ENCODE measurements at places on chromosomes 6 and 20.

DNA sequence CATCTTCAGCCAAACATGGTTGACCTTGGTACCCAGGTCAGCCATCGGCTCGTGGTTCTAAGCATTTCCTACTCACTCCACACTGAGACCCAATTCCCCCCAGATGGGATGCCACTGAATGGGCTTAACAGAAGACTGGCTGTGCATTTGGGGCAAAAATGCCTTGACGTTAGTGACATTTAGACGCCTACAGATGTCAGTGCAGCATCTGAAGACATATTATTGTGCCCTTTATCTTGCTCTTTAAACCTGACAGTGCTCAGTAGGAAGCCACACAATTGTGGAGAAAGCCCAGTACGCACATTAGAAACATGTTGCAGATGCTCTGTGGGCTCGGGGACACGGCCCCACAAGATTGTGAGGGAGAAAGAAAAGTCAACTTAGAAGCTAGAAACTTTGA is 414.7 kb downstream of the PTPRT start:
- no peak for DNase-seq

GRCh38 chr20:47227576-47227975 is 128.9 kb downstream of the ZMYND8 start:
- DNase-seq: no peak

GRCh38 chr6:160391419-160392116 is 43.4 kb downstream of the SLC22A3 start:
- DNase-seq: no peak

DNA sequence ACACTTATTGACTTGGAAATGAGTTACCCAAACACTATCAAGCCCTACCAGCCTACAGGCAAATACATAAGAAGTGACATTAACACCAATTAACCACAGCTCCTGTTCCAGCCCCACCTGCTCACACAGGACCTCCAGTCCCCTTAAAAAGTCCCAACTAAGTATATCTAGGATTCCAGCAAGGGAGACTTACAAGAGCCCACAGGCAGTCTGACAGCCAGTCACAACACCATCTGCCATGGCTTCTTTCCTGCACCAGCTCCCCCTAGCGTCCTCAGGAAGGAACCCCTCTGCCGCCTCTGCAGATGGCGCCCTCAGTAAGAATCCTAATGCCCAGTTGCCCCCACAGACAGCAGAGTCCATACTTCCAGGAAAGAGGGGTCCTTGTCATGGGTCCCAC is 122.1 kb downstream of the HIVEP2 start:
- DNase-seq: no peak

DNA sequence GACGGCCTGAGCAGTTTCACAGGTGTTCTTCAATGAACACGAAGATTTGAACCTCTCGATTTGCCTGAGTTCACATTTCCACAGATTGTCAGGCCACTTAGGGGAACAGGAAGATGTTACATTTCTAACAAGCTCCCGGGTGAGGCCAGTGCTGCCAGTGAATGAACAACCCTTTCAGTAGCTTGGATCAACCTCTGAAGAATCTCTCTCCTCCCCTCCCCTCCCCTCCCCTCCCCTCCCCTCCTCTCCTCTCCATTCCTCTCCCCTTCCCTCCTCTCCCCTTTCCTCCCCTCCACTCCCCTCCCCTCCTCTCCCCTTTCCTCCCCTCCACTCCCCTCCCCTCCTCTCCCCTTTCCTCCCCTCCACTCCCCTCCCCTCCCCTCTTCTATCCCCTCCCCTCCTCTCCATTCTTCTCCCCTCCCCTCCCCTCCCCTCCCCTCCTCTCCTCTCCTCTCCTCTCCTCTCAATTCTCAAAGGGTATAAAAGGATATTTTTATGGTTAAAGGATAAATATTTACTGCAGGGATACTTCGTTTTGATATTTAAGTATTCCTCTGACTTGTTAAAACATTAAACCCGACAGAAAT is 114.1 kb upstream of the INSM1 start:
- DNase-seq: no peak

GRCh38 chr6:141472162-141472928 is 660.4 kb upstream of the GJE1 start:
- DNase-seq: no peak

- DNase-seq: no peak
These were observed 104.3 kb upstream of the MRPS10 start for GRCh38 chr6:42321976-42322375.

- no peak for DNase-seq
These were observed 13.0 kb downstream of the GFOD1 start for GRCh38 chr6:13474360-13474759.

DNA sequence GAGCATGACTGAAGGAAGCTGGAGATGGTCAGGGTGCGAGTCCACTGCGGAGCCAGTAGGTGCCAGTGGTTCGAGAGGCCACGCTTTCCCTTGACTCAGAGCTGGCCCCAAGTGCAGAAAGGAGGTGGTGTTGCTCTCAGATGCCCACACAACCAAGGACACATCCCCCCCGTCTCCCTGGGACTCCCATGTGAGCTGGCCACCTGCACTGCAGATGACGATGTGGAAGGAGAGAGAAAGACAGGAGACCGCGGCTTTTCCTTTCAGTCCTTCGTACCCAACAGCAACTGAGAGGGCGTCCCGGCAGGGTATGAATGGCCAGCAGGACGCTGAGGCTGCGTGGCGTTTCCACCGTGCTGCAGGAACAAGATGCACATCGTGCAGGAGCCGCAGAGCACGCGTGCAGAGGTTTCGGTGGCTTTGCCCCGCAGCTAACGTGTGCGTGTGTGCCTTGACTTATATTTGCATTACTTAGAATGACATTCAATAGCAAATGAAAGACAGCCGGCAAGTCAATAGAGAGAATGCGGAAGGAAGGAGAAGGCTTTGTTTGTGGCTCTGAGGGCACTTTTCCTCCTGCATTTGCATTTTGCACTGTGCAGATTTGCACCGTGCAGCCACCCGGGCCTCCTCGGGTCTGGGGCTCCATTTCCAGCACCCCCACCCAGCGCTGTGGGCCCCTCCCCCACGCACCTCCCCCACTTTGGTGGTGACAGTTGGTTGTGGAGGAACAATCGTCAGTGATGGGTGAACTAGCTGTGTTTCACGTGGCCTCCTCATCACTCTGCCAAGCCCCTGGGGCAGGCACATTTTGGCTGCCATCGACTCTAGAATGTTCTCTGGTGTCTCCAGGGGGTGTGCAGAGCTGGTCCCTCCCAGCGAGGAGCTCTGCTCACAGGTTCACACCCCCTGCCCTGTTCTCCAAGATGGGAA is 26.4 kb upstream of the BHLHE23 start:
- no peak for DNase-seq
